B cell (primary cell): ENCODE measurements at places on chromosomes 12 and 14. TPM values are rescaled to one million over a fixed set of nuclear protein-coding genes. Genes with fewer than 3 reads are reported as not detected.

The GPR135 gene
- 4.7 and 6.1 TPM in 2 replicates for total RNA-seq

The GNPTAB gene
- total RNA-seq = 78.8 and 79.4 TPM in 2 replicates

The C12orf54 gene
- not detected in 2 replicates for total RNA-seq

The NR1H4 gene
- not detected in 2 replicates for total RNA-seq

GRCh38 chr12:74614426-74614825, 76.8 kb downstream of the ATXN7L3B start:
- DNase-seq = no peak

DNA sequence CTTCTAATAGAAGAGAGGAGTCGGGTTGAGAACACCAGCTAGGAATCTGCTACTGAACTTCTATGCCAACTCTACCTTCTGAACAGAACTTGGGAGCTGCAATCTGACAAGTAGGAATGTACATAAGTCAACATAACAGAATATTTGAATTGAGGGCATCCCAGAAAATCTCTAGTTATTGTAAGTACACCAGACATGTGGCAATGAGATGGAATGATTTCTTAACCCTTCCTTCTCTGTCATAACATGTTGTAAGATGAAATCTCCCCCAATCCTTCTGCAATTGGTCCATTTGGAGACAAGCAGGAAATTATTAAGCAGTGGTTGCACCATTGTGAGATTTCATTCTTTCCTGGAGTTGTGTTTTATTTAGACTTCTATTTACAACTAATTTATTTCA, 68.7 kb upstream of the TMPO start:
- no peak for DNase-seq

- no peak for DNase-seq
Measured at GRCh38 chr12:95984682-95985081, 11.5 kb downstream of the HAL start.

DNA sequence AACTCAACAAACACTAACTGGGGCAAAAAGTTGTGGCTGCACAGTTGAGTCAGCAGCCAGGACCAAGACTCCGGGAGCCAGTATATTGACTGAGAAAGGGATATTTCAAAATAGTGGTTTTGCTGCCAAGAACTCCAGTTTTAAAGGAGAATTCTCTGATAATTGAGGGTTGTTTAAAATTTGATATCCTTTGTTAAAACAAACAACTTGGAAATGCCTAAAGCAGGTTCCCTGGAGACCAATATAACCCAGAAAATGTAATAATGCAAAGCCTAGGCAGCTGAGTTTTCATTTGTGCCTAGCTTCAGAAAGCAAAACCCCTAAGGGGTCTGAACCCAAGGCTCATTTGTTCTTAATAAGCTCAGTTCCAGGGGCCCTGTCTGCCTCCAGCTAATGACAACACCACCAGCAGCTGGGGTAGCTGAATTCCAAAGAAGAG, 311.7 kb upstream of the CCDC196 start:
- no peak for DNase-seq
